ENCODE measurements at places on chromosomes 4 and X.

- DNase-seq = no peak
Observed at GRCh38 chr4:8593264-8594096, 915 bp downstream of the CPZ start.

- DNase-seq = no peak
Observed at GRCh38 chr4:89284828-89285227, 22.8 kb downstream of the GPRIN3 start.

DNA sequence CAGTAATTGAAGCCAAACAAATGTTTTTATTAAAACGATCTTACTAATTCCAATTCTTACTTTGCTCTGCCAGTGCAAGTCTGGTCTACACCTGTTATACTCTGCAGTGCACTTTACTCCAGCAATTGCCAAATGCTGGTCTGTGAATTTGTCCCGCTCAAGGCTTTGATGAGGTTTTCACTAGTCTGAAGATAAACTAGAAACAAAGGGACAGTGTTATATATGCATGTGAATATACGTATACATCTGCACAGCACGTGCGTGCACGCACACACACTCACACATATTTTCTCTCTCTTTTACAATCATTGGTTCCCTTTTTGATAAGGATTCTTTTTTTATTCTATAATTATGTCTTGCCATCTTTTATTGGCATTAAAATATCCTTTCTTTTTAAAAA, 88.5 kb upstream of the LCORL start:
- DNase-seq = no peak

GRCh38 chrX:18753631-18754030, 46.2 kb downstream of the PPEF1 start:
- no peak for DNase-seq

DNA sequence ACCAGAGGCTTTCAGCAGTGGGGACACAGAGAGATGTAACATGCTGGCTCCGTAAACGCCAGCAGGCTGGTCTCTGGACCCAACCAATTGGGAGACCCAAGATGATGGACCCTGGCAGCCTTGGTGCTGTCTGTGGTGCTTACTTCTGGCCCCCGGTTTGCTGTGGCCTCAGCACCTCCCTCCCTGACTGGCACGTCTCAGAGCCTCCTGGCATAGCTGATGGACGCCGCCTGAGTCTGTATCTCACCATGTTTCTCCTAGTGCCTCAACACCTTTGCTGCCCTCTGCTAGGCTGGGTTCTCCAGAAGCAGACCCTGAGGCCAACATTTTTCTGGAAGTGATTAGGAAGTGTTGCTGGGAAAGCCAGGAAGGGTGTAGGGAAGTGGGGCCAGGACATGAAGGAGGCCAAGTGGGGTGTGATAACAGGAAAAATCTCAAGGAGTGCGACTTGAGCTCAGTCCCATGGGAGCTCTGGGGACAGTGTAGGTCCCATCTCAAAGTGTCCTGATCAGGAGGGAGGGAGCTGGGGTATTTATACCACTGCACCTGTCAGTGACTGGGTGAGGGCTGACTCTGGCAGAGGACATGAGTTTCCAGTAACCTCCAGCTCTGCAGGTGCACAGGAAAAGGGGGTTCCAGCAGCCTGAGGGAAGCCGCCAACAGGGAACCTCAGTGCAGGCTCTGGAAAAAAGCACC, 31.8 kb downstream of the PPP2R2C start:
- no peak for DNase-seq

GRCh38 chr4:7663075-7663541, 228.4 kb upstream of the PSAPL1 start:
- DNase-seq = no peak
